Neural progenitor cell (in vitro differentiated cells): ENCODE measurements at places on chromosomes 6 and 20.

DNA sequence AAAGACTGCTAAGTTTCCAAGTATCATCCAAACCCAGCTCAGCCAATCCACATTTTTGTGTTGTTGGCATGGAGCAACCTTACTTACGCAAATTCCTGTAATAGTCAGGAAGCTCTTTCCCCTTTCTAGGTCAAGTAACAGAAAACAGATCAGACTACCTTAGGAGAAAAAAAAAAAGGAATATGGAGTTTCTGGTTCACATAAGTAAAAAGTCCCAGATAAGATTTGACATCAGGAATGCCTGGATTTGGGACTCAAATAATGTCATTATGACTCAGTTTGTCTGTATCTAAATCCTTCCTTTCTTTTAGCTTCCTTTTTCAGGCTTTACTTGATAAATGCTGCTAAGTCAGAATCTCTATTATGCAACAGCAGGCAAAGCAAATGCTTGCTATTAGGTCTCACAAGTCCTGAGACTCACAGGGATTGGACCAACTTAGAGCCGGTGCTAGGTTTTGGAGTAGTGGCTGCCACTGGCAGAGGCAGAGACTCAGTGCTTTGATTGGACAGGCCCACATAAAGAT is 44.5 kb downstream of the NCOA7 start:
- DNase-seq = no peak

- DNase-seq = no peak
Observed at GRCh38 chr6:23940466-23940865, 185.5 kb upstream of the NRSN1 start.

DNA sequence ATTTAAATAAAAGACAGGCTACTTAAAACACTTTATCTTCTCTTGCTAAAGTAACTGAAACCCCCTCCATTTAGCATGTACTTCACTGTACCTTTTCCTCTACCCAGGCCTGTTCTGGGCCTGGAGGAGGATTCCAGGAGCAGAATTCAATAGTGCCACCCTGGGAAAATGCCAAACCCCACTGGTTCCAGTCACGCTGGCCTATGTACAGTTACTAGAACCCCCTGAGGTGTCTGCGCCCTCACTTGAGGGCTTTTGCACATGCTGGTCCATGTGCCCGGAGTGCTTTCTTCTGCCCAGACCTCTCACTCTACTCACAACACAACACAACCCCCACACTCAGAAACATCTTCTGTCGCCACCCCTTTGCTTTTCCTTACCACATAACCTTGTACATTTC is 45.5 kb downstream of the TRAM2 start:
- DNase-seq = no peak

DNA sequence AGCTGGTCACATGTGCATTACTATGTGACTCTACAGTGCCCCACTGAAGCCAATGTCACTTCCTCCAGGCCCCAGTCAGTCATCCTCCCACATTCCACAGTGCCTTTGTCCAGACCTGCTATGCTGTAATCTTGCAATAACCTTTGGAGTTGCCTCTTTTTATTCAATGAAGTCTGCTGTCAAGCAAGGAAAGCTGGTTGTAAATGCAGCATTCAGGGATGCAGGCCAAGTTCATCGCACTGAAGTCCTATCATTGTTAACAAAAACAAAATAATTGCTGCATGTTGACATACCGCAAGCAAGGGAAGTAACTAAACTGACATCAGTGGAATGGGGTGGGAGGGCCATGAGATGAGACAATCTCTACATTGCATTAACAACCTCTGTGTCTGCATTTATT is 131.2 kb upstream of the CDYL start:
- no peak for DNase-seq

DNA sequence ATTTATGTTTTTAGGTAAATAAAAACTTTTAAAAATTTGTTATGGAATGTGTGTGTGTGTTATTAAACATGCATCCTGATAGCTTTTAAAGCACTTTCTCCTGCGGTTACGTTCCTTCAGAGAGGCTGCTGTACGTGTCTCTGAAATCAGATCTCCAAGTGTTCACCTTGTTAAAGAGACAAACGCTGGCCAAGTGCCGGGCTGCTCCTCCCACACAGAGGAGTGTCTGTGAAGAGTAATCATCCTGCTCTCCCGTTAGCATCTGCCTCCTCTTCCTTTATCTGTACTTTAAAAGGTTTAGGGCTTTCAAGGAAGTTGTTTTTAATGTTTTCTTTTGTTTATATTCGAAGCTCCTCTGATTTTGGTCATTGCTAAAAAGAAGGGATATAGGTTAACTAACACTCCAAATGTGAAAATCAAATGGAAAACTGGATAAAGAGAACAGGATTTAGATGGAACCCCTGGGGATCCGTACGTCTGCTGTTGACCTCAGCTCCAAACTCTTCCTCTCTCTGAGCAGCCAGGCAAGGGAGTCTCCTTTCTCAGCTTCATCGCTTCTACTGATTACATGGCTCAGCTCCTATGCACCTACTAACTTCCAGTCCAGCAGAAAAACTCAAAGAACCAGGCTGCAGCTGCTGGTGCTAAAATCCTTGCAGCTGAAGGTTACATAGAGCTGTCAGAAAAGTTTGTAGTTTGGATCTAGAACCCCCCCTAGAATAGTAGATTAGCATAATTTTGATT is 20.0 kb downstream of the IRF4 start:
- no peak for DNase-seq

DNA sequence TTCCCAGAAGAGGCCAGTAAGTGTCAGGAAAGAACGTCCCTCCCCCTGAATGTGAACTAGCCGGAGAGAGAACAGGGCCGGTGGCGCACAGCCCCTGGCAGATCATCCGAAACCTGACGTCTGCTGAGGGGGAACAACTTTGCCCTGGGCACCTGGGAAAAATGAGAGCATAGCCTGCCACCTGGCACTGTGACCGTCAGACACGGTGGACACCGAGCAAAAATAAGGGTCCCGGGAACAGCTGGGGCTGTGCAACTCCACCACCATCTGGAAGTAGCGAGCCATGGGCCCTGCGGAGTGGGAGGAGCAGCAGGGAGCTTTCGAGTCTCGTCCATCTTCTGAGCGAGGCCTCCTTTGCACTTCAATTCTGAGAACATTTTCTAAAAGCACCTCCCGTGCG is 110.8 kb downstream of the EDN3 start:
- DNase-seq = no peak

- no peak for DNase-seq
Observed at GRCh38 chr6:144262470-144263369, 22.4 kb upstream of the UTRN start.

DNA sequence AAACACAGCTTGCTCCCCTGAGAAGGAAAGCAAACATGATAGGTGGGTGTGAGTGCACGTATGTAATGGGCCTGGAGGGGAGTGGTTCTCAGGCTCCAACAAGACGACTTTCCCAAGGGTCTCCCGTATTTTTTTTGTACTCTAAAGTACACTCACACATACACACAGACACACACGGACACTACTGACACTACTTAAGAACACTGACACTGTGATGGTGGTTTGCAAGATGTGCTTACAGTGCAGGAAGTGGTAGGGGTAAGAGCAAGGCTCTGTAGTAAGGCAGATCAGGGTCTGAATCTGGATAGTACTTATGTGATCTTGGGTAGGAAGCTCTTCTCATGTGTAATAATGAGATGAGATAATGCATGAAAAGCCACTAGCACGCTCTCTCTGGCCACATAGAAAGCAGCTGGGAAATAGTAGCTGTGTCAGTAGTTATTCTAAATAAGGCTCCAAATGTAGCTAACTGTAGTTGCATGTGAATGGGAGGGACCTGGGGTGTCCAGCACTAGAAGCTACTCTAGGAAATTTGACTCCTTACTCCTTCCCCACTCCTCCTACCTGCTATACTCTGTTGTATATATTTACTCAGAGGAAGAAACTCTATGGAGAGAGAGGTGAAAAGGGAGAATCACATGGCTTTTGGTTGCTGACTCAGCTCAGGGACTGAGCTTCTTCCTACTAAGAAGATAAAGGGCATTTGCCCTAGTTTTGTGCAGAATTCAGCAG is 8.4 kb upstream of the ZBTB24 start:
- DNase-seq = no peak

DNA sequence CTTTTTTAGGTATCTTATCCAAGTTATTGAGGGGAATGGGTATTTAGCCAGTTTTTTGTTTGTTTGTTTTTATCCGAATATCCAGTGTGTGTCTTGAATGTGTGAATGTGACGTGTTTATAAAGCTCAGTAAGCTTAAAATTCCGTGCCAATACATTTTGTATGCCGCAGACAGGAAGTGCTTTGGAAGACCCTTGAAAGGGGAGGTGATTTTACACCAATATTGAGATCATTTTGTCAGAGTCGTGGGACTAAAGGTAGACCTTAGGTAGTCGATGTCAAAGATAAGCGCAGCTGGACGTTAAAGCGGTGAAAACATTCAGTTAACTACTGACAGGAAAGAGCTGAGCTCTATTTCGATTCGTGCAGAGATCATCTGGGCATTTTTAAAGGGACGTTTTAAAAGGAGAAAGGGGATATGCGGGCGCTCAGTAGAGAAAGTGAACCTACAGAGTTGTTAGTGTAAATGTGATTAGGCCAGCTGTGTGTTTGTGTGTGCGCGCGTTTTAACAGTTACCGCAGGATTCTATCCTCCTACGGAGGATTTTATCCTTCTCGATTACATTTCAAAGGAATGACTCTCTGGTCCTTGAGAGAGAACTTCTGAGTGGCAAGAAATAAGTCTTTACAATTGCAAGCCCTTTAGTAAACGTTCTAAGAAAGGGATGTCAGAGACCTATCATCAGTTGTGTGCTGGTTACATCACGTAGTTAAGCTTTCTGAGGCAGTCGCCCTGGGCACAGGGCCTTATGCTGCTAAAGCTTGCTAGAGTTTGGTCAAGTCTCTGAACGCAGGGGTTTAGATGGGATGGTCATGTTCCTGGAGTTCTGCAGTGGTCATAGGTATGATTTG is 625 bp upstream of the ECHDC1 start:
- peak; percentile 28 for DNase-seq

- DNase-seq = no peak
Observed at GRCh38 chr6:62570372-62570771, 284.3 kb upstream of the KHDRBS2 start.

GRCh38 chr20:1567392-1568162 is 10.1 kb upstream of the SIRPD start:
- no peak for DNase-seq

GRCh38 chr6:72206606-72207005 is 320.3 kb downstream of the RIMS1 start:
- peak; percentile 13 for DNase-seq

- DNase-seq = no peak
Observed at GRCh38 chr20:56875052-56875659, 246.1 kb downstream of the TFAP2C start.
